ENCODE measurements at places on chromosomes 7 and 10.

DNA sequence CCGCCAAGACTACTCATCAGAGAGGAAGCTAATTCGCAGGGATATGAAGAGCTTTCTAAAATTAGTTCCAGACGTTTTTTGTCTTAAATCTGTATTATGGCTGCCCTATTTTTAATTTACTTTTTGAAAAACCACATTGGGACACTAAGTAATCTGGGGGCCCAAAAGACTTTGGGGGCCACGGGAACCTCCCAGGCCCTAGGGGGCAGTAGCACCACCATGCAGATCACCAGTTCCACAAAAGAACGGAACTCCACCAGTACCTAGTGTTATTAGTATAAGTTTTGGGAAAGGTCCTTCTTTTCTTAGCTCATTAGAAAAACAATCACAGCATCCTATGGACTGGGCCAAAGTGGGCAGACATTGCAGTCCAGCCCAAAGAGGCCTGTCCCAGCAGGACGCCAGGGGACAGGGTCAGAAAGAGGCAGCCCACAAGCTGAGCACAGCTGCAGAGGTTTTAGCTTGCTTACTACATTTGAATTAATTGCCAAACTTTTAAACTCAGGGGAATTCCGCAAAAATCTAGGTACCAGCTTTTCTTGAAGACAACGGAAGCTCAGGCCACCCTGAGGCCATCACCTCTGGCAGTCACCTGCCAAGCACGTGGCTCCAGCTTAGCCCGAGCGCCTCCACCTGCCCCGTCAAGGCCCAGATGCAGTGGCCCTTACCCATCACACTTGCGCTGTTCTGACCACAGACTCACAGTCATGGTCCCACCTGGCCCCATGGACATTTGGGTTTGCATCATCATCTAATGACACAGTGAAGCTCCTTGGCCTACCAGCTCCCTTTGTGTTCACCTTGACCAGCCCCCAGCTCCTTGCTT lies 74.8 kb downstream of the PARP12 start:
- no peak for DNase-seq

DNA sequence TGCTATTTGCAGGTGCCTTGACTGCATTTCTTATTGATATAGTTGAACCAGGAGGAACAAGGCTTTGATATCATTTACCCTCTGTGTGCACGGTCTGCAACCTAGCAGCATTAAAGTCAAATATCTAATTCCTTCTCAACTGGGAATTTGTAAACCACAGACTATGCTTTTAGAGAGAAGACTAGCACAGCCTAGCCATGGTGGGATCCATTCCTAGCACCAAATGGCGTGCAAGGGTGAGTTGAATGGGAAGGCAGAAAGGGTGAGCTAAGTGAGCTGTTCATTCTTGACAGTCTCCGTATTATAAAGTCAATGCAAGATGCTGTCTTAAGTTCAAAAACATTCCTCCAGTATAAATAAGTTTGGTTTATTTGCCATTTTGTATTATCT lies 2.9 kb downstream of the ZNF365 start:
- no peak for DNase-seq

DNA sequence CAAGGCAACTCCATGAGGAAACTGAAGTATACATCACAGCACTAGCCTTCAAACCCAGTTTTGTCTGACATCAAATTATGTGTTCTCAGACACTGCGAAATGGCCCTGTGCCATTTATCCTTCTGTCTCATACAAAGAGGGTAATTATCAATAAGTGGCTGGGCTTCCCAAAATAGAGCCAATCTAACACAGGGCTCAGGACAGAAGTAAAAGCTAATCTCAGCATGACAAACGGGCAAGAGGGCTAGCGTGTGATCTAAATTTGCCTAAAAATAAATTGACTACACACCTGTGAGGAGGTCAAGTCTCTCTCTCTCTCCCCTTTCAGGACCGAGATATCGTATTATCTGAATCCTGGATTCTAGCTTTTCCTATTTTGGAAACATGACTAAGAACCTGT lies 67.2 kb downstream of the DGKB start:
- no peak for DNase-seq

DNA sequence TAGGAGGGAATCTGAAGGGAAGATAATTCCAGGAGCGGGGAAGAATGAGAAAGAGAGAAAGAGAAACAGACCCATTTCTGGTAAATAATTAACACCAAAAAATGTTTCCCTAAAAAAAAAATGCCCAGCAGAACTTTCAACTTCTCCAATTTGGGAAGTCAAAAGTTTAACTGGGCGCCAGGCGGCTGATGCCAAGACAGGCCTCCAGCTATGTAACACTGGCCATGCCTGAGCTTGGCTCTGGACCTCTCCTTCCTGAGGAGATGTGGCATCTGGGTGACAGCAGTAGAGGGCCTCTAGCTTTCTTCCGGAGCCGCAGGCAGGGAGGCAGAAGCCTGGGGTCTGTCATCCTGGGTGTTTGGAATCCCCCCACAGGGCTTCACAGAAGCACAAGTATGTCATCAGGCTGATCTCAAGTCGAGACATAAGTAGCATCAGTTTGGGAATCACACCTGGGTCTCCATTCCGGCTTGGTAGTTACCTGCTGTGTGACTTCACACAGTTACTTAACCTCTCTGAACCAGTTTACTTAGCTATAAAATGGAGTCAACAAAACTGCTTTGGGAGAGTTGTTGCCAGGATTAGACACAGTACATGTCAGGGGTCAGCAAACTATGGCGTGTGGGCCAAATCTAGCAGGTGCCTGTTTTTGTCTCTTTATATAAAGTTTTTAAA lies 50.5 kb upstream of the TCF7L2 start:
- no peak for DNase-seq

DNA sequence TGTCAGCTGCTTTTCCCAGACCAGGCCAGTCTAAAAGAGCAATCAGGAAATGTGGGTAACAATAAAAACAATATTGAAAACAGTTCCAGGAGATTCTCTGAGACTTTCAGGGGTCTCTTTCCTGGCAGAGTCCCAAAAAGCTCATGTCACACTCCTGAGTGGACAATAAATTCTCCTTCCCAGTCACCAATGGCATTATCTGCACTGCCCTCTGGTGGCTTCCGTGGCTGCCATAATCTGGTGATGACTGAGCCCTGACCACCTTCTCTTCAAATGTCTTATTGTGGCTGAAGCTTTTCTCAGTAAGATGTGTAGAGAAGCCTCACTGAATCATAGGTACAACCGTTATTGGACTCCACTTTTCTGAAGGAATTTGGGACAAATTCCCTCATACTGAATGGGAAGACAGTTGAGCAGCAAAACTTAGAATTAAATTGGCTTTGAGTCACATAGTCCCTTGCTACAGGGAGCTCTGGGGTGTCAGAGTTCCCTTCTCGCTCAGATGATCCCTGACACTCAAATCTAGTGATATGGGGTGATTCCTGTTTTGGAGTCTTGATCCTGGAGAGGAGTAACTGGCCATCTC lies 24.4 kb upstream of the ASAH2 start:
- DNase-seq = no peak

DNA sequence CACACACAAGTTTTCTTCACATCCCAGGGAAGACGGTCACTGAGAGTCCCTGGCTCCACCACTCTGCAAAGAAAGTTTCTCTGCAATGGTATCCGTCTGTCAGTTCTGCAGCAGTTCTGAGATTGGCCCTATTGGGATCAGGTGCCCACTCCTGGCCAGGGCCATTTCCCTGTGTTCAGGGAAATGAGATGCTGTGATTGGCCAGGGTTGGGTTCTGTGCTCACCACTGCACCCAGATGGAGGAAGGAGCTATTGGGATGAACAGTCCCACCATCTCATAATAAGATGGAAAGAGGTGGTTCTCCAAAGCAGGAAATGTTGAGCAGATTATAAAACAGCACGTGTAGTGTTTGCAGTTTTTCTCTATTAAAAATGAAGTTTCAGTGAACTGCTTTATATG lies 13.3 kb upstream of the PIP4K2A start:
- no peak for DNase-seq

- no peak for DNase-seq
Observed at GRCh38 chr7:30467271-30467670, 11.3 kb downstream of the NOD1 start.

DNA sequence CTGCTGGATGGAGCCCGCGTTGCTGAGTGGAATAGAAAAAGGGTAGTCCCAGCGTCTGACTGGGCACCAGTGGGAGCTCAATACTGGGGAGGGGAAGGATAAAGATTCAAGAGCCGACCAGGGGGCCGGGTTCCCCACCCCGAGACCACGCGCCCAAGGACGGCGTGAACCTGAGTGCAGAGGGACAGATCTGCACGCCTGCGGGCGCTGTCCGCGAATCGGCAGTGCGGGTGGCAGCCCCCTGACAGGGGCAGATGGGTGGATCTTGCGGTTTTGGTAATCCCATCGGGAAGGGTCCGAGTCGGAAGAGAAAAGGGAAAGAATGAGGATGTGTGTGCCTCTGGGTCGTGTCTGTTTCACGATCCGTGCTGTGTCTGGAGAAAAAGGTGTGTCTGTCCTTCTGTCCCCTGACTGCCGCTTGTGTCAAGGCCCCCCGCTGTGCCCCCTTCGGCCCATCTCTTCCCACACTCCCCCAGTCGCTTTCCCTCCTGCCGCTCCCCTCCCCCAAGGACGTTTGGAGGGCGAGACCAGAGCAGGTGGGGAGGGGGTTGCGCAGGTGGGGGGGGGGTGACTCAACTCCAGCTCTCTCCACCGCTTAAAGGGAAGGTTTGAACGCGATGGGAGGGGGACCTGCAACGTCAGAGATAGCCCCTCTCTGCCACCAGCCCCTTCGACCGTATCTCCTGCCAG lies 734 bp upstream of the VGF start:
- no peak for DNase-seq

- no peak for DNase-seq
Observed at GRCh38 chr7:16615228-16615627, 30.3 kb downstream of the ANKMY2 start.

- DNase-seq = no peak
Observed at GRCh38 chr10:44906486-44906885, 4.7 kb upstream of the TMEM72 start.

Measured in effector CD4-positive, alpha-beta T cell (primary cell).